ENCODE measurements at places on chromosomes 4 and X.

DNA sequence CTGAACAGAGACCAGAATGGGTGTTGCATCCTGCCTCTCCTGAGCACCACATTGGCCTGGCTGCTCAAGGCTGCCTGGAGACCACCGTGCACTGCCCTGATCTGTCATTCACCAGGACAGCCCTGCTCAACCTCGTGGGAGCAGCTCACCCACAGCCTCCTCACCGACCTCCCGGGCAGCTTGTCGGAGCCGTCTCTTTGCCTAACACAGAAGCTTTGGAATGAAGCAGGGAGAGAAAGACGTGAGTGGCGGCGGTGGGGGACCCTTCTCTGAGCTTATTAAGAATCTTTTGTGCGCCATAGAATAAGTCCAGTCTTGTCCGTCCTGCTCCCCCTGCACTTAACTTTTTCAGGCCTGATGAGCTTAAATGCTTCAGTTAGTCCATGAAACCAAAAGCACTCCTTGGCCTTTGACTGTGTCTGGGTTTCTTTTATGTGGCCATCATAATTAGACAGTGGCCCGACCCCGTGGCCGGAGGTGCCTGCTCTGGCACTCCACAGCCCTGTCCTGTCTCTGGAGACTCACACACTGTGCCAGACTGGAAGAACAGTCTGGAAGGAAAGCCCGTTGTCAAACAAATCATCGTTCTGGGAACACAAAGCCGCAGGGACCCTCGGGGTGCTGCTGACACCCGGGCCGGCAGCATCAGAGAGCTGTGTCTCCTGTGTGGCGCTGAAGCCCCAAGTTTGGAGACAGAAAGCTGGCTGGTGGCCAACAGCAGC is 192.8 kb downstream of the BCOR start:
- no peak for DNase-seq

GRCh38 chr4:43296946-43297528 is 404.5 kb downstream of the GRXCR1 start:
- DNase-seq: no peak

GRCh38 chr4:99144070-99144469 is at the start of gene ADH4:
TSS of gene ADH4 (minus strand) at chr4:99144297. CDS start at chr4:99144222, 75 bp downstream.
- no peak for DNase-seq

DNA sequence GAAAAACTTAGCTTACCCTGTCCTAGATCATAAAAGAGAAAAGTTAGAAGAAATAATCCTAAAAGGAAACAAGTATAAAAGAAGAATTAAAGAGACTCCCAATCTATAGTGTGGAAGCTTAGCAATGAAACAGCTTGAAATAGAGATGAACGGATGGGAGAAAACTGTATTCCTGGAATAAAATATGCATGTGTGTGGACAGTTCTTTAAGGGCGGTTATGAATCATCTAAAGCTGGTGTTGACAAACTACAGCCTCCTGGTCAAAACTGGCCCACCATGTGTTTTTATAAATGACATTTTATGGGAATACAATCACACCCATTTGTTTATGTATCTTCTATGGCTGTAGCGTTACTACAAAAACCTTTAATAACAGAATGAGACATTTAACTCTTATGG is 69.4 kb downstream of the OR13H1 start:
- no peak for DNase-seq

DNA sequence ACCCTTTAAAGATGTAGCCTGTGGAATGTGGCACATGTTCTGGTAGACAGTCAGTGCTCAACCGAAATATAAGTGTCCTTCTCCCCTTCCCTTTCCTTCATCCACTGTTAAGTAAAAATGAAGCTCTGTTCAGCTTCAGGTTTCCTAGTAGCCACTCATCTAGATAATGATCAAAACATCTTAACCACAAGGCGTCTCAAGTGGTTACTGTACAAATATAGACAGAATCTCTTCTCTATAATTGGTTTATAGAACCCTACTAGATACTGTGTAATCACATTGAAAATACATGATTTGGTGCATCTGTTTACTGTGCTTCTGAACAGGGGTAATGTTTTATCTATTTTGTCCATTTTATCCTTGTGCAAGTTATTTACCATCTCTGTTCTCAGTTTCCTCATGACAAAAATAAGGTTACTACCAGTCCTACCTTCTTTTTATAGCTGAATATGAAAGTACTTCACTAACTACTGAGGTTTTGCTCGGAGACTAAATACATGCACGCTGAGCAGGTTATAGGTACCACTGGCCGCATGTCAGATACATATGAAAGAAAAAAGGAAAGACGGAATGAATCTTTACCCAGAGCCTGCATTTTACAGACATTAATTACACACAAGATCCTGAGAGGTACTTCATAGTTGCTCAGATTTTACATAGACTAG is 20.3 kb upstream of the SLC25A4 start:
- no peak for DNase-seq

- DNase-seq: peak; percentile 4
Observed at GRCh38 chrX:22748093-22748999, 251.4 kb upstream of the DDX53 start.

GRCh38 chrX:49171752-49172279 is at the start of gene PLP2:
TSS of gene PLP2 (plus strand) at chrX:49171898. CDS start at chrX:49172001, 103 bp downstream.
- no peak for DNase-seq

DNA sequence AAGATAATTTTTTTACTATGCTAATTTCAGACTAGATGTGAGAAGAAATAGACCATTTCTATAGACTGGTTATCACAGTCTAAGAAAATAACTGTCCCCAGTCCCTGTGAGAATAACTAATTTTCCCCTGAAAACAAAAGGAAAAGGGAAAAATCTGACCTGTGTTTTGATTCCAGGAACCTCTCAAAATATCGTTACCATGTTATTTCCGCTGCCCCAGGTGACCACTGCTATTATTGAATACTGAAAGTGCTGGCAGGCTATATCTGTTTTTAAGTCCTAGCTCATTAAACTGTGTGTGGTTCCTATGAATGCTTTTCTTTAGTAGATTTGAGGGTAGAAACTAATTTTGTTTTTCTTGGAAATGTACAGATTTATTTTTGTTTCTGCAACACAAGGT is 83.6 kb downstream of the GAB1 start:
- DNase-seq: no peak

DNA sequence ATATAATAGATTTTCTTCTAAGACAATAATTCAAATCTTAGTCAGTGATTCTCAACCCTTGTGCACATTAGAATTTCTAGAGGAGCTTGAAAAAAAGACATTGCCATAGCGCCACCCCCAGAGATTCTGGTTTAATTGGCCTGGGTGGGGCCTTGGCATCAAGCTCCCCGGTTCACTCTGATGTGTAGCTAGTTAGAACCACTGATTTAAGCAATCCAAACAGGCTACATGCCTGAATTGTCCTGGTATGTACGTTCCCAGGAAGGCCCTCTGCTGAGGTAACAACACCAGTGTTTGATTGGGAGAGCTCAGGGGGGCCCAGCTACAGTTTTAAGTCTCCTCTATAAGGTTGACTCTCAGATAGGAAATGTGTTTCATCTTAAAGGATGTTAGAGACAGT is 1.3 kb upstream of the ATP10D start:
- no peak for DNase-seq

DNA sequence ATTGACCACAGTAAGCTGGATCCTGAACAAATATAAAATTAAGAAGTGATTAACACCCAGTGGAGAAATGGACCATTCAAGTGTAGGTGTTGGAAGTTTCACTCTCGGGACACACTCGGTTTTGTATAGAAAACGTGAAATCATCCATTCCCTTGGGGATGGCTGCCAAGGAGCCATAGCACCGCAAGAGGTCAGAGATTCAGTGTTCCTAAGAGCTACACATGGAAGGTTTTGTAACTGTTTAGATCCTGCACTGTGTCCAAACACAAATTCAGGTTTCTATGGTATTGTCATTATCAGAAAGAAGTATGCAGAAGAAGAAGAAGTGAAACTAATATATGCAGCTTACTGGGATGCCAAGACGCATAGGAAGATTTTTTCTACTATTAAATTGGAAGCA is 281.0 kb downstream of the LDB2 start:
- DNase-seq: no peak

DNA sequence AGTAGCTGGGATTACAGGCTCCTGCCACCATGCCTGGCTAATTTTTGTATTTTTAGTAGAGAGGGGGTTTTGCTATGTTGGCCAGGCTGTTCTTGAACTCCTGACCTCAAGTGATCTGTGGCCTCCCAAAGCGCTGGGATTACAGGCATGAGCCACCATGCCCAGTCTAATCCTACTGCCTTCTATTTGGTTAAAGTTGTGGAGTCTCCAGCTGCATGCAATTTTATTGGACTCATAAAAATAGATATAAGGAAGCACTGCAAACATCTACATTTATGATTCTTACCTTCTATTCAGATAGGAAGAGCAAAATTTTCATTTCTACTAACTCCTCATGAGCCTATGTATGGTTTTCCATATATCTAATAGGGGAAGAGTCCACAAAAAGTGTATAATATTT is 13.7 kb downstream of the RIPPLY1 start:
- DNase-seq: no peak

- DNase-seq: no peak
Observed at GRCh38 chr4:23911675-23912455, 22.0 kb upstream of the PPARGC1A start.

GRCh38 chr4:26030260-26030667 is 116.2 kb downstream of the SMIM20 start:
- DNase-seq: no peak

DNA sequence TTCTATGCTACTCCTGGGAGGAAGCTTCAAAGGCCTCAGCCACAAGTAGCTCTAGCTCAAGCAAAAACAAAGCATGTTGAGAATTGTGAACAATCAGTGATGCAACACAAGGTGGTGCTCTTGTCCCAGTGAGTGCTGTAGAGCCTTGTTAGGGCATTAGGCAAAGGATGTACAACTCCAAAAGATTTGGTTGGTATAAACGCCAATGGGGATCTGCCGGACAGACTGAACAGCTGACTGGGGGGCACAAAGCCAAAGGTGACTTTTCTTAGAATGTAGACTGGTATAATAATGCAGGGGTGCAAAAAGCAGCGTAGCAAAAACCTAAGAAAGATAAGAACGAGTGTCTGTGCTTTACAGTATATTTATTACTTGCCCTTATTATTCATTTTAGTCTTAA is 62.6 kb upstream of the ALB start:
- DNase-seq: peak; percentile 13

DNA sequence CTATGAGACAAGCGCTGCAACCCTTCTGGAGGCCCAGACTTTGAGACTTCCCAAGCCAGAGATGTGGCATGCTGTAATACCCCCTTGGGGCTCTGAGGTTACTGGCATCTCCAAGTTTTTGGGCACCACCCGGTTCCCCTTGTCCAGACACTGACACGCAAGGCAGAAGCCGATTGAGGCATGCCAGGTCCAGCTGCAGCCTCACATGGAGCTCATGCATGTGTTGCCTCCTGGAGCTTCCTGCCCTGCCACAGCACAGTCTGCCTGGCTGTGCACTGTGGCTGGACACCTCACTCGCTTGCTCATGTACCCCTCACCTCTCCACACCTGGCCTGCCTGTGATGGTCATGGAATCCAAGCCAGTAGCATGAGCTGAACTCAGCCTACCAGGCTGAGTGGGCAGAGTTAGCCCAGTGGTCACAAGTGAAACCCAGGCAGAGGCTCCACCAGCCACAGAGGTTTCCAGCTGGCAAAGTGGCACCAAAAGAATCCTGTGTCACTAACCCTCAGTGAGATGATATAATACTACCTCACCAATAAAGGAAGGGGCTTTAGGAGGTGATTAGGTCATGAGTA is 789.2 kb upstream of the INTU start:
- no peak for DNase-seq

DNA sequence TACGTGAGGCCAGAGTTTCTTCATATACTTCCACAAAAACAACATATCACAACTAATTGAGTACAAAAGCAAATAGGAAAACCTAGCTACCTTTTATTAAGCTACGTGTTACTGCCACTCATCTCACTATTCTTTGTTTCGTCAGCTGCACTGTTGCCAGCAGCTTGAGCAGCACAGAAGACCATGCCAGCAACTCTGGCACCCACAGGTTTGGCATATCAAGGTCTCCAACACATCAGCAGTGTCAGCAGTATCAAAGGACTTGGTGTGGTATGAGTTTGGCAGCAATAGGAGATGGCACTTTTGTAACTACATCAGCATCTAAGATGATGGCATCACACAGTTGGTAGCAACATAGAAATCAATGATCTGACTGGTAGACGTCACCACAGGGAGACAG is 30.7 kb downstream of the CDKL2 start:
- no peak for DNase-seq

GRCh38 chr4:77600521-77601451 is 4.8 kb upstream of the CXCL13 start:
- no peak for DNase-seq

DNA sequence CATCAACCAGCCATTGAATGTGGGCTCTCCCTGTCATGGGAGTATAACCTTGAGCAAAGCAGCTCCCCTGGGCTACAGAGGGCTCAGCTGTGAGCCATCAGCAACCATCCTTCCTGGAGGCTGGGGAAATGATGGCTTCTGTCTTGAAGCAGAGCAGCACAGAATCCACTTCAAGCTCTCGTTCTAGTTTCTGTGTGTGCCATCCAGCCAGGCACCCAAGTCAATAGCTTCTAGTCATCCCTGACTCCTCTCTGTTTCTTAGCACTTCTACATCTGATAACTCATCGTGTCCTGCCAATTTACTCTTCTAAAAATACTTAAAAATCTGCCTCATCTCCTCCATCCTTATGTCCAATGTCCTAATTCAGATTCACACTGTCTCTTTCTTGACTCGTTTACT is 42.2 kb upstream of the TSPAN5 start:
- DNase-seq: no peak

- no peak for DNase-seq
Observed at GRCh38 chr4:115675719-115676118, 562.3 kb upstream of the NDST4 start.

DNA sequence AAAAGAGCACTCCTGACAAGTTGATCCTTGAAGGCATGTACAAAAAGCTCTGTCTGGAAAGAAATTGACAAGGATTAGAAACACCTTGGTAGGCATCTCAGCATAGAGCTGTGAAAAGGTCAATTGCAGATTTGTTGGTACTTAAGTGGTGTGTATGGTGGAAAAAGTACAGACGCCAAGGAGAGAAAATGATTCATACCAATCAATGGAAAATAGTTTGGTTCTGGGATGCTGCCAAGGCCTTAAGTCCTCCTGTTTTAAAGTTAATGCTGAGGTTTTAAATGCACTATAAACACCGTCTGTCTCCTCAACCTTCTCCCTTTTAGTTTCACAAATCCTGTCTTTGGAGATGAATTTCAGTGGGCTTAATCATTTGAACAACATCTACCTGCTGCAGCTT is 524.1 kb downstream of the IL15 start:
- DNase-seq: no peak

DNA sequence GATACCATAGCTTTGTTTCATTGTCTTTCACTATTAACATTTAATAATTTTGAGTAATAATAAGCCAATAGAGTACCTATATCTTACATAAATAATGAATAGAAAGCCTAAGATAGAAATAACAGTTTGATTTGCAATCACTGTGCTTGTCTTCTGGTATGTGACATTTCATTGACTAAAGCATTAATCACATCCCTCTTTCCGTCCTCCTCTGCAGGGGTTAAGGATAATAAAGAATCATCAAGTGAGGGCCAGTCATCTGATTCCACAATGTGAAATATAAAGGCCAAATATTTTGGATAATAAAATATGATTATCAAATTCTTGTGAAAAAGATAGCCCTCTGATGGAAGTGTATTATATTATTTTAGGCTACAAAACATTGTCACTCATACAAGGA is 2073.4 kb downstream of the ARAP2 start:
- DNase-seq: no peak

- DNase-seq: no peak
Observed at GRCh38 chr4:188175288-188175687, 36.0 kb downstream of the TRIML1 start.

- DNase-seq: no peak
Observed at GRCh38 chr4:89334311-89334710, 26.7 kb upstream of the GPRIN3 start.

All from AG09309 (cell line).